Stimulated activated CD4-positive, alpha-beta T cell treated with anti-CD3 and anti-CD28 coated beads, Interleukin-1b, Interleukin-23, amount 100 ng/mL, for 24 hours (primary cell): ENCODE measurements at places on chromosomes 12 and 14.

- DNase-seq = no peak
Measured at GRCh38 chr12:99983456-99984258, 1.1 kb downstream of the ANKS1B start.

DNA sequence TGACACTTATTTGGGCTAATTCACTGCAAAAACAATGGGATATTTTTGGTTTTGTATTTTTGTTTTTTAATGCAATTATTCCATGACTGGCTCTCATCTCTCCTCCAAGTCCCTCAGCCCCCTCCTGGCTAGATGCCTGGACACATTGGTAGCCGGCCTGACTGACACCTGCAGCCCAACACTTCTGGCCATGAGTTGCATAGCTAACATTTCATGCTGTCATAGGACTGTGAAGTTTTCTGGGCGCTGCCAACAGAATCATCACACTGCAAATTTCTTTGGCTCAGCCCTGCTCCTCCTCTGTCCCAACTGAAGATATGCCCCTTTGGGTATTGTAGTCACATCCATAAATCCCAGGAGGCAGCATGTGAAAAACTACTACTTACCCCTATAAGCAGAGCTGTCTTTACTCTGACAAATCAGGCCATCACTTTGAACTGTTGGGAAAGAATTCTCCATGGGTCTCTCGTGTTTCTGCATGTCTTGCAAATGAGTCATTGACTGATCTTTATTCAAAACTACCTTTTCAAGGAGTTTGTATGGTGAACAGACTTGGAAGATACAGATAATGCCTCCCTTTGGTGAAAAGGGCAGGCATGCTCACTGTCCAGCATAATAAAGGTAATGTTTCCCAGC is 126.7 kb upstream of the LGR5 start:
- no peak for DNase-seq

GRCh38 chr12:46446645-46447044 is 74.1 kb upstream of the SLC38A2 start:
- DNase-seq = no peak

DNA sequence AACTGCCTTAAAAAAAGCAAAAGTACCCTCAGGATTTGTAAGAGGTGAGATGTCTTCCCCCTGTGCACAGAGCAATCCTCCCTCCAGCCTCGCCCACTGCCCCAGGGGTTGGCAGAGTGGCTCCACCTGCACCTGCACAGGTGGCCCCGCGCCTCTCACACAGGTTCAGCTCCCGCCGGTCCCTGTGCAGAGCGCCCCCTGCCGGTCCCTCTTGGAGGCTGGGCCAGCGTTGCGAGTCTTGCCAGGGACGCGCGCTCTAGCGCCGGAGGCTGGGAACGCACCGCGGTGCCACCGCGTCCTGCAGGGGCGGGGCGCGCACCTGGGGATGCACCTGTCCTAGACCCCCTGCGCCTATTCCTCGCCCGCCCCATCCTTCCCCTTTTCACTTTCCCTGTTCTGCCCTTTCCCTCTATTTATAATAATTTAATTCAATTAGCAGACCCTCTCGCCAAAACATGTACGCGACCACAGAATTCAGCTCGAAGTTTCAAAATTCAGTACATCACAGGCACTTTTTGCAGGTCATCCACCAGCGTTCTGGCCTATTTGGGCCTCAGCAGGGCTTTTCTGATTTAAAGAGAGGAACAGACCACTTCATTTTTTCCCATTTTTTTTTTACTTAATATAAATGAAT is 618.6 kb downstream of the AACS start:
- DNase-seq = no peak

DNA sequence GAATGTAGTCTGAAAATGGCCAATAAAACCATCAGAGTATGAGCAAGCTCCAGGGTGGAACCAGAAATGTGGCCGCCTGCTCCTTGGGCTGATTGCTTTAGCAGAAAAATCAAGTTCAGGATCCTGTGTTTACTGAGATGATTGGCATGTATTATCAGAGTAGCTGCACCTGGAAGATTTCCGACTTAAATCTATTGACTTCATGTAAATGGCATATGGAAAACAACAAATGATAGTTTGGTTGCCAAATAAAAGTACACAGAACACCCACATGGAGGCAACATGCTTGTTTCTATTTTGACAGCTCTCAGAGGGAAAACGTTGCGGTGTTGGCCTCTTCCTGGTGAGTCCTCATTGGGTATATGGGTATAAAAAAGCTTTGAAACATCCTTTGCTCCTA is 31.3 kb downstream of the SOCS2 start:
- DNase-seq = no peak

GRCh38 chr14:52949711-52950409 is 990 bp downstream of the FERMT2 start:
- DNase-seq = no peak

GRCh38 chr12:110005319-110005973 is 6.2 kb downstream of the ANKRD13A start:
- no peak for DNase-seq

DNA sequence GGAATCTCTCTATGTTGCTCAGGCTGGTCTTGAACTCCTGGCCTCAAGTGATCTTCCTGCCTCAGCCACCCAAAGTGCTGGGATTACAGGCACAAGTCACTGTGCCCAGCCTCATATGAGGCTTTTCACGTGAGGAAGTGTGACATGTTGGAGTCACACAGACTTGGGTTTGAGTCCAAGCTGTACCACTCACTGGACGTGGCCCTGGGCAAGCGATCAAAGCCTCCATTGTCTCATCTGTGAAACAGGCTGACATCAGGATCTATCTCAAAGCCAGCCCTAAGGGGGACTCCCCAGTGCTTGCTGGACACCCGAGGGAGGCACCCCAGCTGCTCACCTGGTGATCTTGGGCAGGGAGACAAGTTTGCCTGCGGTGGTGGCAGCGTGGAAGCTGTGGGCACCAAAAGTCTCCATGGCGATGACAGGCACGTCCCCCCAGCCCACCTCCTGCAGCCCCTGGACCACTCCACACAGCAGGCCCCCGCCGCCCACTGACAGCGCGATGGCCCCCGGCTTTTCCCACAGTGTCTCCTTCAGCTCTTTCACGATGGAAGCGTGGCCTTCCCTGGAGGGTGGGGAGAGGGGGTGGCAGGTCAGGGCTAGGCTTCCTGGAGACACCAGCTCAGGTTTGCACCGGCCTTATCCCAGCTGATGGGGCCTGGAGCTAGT is 6.7 kb downstream of the SDS start:
- DNase-seq = no peak

GRCh38 chr12:113246478-113247122 is 25.3 kb downstream of the TPCN1 start:
- DNase-seq = no peak

DNA sequence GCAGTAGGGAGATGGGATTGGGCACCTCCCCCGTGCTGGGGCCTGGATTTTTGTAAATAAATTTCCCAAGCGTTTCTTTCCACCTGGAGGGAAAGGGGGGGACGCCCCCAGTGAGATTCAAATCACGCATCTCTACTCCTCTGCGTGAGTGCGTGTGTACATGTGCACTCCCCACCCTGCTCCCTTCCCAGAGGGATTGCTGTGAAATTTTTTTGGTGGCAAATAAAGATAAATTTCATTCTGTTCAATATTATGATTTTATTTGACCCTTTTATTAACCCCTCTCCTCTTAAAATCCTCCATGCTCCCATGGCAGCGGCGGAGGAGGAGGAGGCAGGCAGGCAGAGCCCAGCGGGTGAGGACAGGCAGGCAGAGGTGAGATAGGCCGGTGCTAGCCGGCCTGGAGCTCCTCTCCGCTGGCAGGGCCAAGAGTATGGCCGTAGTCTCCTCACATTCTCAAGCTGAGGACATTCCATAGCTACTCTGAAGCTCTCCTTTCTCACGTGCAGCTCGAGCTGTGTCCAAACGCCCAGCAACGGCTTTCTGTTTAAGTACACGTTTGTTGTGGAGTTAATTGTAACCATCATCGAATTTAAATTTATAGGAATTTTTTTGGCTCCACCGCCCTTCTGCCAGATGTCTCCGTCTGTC is 1.5 kb upstream of the HOTAIR start:
- DNase-seq = no peak

DNA sequence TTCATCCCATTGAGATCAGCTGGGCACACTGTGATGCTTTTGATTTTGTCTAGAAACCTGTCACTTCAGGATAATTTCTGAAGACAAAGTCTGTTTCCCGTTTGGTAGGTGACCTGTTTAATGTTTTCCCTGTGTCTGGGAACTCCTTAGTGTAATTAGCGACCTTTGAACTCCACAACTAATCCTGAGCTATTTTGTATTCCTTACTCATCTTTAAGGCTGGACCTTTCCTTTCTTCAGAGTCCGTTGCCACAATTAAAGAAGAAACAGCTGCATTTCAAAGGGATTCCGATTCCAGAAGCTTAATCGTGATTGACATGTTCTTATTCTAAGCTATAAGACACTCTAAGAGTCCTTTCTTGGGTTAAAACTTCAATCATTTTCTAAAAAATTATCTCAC is 22.0 kb downstream of the AP5M1 start:
- DNase-seq = no peak
